NCI-H446 treated with DMSO at 0.1 percent for 48 hours (cell line): ENCODE measurements at places on chromosomes 2 and 18.

GRCh38 chr2:168002021-168002553, 245.3 kb downstream of the STK39 start:
- no peak for DNase-seq

DNA sequence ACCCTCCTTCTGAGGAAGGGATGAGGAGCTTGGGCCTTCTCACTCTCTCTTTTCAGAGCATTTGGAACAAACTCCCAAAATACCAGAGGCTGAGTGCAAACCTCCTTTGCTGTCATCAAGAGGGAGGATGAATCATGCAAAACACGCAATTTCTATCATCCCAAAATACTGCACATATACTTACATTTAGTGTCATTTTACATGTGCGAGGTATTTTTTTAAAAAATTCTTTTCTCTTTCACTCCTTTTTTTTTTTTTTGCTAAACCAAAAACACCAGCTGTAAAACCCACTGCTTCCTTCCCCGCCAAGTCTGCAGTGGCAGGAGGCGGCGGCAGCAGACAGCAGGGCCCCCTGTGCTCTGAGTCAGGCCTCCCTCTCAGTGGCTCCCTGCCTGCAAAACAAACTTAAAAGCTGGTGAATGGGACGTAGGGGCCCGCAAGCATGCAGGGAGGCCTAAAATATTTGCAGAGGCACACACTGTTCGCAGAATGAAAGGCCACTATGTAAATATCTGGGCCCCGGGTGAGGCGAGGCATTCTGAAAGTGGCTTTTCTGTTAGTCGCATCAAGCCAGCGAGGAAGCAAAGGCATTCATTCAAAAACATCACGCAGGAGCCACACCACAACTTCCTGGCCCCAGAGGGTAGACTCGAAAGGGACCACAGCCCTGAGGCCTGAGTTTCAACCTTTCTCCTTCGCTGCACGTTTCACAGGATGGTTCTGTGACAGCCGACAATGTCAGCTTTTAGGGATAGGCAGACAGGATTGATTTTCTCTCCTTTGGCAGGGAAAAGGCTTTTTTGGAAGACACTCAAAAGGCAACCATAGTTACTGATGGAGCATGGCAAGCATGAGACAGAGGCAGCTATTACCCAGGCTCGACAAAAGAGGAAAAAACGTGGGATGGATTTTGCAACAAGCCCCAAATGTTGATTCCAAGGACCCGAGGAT, 73.4 kb downstream of the ACTR2 start:
- DNase-seq, result peak; percentile 65

DNA sequence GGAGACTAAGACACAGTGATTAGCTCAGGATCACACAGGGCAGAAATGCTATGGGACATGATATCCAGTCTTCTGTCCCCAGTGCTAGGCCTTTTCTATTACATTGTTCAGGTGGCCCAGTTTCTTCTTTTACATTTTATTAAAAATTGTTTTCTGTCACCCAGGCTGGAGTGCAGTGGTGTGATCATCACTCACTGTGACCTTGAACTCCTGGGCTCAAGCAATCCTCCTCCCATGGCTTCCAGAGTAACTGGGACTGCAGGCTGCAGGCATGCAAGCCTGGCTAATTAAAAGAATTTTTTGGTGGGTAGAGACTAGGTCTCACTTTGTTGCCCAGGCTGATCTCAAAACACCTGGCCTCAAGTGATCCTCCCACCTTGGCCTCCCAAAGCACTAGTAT, 15.4 kb downstream of the PDK1 start:
- DNase-seq, result no peak

DNA sequence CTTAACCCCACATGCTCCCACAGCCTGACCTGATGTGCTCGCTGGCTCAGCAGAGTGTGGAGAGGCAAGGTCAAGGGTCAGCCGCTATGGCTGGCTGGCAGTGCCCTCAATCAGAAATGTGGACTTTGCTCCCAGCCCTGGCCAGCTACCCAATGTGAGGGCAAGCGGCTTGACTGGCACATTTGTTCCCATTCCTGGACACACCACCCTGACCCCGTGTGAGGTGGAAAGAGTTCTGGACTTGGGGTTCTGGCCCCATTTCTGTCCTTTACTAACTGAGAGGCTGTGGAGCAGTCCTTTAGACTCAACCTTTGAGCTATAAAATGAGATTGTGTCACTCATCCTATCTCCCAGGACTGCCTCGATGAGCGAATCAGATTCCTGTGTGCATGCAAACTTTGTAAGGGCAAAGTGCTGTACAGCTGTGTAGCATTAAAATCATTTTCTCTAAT, 9.1 kb downstream of the THNSL2 start:
- no peak for DNase-seq

GRCh38 chr18:11071300-11071699, 78.1 kb downstream of the PIEZO2 start:
- DNase-seq, result no peak

DNA sequence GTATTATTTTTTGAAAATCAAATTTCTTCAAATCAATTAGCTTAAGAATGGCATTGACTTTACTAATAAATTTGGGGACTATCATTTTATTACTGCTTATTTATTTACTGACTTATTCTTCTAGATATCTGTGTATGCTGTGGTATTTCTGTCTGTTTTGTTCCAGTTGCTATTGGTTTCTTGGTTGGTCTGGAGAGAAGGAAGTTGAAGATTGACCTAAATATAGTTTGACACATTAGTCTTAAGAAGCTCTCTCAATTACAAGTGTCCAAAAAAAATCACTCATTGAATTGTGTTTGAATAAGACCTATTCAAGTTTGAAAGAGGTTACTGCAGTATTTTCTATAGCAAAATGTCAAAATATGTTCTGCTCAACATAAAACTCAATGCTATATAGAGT, 153.3 kb upstream of the KYNU start:
- no peak for DNase-seq

- no peak for DNase-seq
Measured at GRCh38 chr2:133652398-133652797, 84.1 kb upstream of the NCKAP5 start.

DNA sequence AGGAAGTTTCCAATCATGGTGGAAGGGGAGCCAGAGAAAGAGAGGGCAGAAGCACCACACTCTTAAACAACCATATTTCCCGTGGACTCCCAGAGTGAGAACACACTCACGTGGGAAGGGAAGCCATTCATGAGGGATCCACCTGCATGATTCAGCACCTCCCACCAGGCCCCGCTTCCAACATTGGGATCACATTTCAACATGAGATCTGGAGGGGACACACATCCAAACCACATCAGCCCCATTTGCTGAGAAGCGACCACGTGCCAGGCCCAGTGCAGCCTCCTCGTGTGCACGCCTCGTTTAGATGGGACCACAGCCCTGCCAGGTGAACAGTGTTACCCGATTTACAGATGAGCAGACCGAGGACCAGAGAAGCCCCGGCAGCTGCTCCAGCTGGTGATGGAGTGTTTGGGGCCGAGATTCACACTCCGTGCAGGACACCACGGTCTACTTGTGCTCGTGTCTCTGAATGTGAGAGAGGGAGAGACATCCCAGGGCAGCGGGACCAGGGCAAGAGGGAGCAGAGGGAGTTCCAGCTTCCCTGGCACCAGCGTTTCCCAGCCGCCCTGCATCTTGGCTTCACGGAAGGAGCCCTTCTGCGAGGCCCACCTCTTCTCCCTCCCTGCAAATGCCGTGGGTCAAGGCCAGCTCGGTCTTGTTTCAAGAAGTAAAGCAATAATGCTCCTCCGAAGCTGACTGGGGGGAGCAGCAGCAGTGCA, 76.9 kb upstream of the ODC1 start:
- no peak for DNase-seq

DNA sequence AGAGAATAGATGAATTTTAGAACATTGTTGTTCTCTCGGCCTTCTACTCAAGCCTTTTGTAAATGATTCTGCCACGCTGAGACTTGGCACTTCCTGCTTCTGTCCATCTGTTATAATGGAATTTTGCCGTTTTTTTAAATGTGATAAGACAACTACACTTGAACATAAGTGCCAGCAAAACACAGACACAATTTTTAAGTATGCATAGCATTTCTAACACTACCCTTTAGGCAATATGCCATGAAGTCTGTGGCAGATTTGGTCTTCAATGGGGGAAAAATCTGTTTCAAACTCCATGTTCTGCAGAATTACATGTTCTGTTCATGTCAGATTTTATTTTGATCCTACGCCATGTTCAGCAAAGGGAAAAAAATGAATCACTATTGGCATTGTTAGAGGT, 1170.7 kb upstream of the SLC39A10 start:
- peak; percentile 46 for DNase-seq

DNA sequence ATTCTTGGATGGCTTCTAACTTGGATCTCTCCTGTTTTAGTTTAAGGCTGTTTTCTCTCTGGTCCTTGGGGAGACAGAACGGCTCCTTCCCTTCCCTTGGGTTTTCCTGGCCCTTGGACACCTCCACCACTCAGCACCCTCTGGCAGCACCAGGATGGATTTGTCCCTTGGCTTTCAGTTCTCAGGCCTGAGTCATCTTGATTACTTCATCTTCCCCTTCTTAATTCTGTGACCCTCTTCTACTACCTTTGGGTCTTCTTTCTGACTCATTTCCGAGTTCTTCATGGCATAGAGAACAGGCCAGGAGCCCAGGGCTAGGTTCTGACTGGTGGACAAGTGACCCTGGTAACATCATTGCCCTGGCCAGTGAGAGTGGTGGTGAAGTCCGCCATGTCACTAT, 14.9 kb downstream of the IGFBP2 start:
- DNase-seq, result no peak

DNA sequence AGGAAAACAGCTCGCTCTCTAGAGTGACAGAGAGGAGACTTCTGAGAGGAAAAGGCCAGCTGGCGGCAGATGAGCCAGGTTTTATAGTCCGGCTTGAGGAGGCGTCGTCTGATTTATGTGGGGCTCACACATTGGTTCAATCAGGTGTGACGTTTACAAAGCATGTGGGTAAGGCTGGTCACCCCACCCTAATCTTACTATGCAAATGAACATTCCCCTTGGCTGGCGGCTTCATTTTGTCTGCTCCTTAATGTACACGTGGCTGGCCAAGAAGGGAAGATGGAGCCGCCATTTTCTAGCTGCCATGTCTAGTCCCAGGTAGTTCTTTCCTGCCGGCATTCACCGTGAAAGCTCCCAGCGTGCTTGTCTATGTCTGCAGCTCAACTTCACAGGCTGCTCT, 299.1 kb upstream of the SPRED2 start:
- no peak for DNase-seq

GRCh38 chr2:10524341-10524740, 76.2 kb upstream of the ODC1 start:
- DNase-seq, result no peak

GRCh38 chr2:212667751-212668316, 129.2 kb upstream of the ERBB4 start:
- DNase-seq, result peak; percentile 32

- DNase-seq, result no peak
Measured at GRCh38 chr2:239666855-239667376, 266.1 kb upstream of the HDAC4 start.

GRCh38 chr18:10015941-10016819, 102.4 kb downstream of the VAPA start:
- no peak for DNase-seq

- no peak for DNase-seq
Measured at GRCh38 chr18:76432274-76432755, 62.7 kb downstream of the ZNF516 start.

DNA sequence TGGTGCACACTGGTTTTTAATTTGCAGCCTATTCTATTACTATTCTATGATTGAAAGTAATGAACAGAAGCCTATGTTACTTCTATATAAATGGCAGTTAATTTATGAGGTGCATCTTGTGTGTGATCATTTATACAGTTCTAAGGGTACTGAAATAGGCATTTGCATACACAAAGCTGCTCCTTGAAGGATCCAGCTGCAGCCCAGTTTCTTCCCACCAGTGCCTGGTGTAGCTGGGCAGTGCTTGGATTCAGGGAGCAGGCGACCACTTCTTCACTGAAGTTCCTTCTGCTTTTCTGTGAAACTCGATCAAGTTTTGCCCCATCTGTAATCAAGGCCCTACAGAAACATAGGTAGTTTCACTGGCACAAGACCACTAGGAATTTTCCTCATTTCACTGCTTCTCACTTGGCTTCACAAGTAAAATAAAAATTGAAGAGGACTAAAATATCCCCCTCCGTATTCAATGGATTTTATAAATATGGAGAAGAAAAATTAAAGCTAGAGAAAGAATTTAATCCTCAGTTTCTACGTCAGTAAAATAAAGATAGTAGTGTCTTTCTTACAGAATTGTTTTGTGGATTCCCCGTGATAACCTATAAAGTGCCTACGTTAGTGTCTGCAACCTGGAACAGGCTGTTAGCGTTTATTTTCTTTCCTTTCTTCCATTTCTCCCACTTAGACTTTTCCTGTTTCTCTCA, 1.7 kb upstream of the LPIN2 start:
- DNase-seq, result no peak

DNA sequence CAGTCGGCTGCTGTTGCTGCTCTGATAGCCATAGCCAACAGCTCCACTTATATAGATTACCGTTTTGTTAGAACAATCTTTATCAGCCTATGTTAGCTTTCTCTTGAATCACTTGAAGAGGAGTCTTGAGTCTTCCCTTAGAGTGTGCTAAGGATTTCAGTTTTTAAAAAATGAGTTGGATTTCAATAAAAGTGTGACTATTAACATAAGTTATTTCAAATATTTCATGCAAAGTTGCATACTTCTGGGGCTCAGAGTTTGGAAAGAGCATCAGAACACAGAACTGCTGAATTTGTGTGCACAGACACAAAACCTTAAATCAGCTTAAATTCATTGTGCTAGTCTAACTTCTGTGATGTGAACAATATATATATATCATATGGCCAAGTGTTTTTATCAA, 174.7 kb downstream of the MTX2 start:
- DNase-seq, result no peak

- DNase-seq, result no peak
Measured at GRCh38 chr2:240525802-240526201, 32.0 kb downstream of the ANKMY1 start.

DNA sequence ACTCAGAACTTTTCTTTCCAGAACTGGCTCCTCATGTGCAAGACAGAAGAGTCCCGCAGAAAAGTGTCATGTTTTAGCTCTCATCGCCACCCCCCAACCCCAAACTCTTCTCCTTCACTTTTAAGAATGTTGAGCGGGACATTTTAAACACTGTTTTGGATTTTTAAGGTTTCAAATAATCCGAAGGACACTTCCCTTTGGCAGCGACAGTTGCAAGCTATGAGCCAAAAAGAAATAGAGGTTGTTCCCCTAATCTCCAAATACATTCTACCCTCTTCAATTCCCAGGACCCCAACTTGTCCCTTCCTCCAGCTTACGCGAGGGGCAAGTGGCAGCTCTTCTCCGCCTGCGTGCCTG, 678 bp upstream of the UBE2E3 start:
- no peak for DNase-seq

DNA sequence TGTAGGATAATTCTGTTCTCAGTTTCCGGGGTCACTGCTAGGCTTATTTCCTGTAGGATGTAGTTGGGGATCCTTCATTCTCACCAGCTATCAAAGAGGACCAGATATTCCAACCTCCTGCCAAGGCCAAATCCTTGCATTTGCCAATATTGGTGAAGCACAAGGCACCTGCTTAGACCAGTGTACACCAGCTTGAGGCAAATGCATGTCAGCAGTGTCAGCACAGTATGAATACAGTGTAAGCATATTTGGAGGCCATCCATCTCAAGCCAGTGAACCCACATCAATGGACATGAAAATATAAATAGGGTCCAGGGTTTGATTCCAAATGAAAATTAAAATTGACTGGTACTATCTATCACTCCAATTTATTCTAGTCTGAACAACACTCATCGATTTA, 88.0 kb upstream of the MAPRE2 start:
- DNase-seq, result no peak
